ENCODE measurements at places on chromosomes 1 and 21. TPM values are rescaled to one million over a fixed set of nuclear protein-coding genes. Genes with fewer than 3 reads are reported as not detected.

GRCh38 chr1:165893507-165893906 is 66.1 kb downstream of the UCK2 start:
- DNase-seq = no peak

- no peak for DNase-seq
These were observed 115.7 kb upstream of the CACYBP start for GRCh38 chr1:174884038-174884437.

DNA sequence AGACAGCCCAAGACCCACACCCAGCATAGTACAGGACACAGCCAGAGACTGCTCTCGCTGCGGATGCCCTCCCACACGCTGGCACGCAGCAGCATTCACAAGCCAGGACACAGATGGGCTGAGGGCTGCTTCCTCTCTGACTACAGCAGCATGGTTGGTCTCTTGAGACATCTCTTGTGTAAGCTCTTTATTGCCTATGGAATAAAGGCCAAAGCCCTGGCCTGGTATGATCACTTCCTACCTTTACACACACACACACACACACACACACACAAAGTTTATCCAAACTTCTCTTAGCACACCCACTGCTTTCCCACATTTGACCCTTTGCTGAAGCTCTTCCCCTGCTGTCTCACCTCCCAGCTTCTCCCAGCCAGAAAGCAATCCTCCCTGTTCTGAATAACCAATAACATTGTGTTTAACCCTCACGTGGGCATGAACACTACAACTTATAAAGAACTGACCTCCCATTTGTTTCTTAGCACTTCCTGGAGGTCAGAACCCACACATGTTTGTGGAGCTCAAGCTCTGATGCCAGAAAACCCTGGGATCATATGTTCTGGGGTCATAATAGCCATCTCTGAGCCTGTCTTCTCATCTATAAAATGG is 1.2 kb upstream of the LUZP1 start:
- peak; percentile 55 for DNase-seq

GRCh38 chr1:30777904-30778153 is 20.3 kb upstream of the LAPTM5 start:
- DNase-seq = no peak

- DNase-seq = no peak
These were observed 13.5 kb downstream of the KCNC4 start for GRCh38 chr1:110223581-110223980.

- no peak for DNase-seq
These were observed 654 bp upstream of the ARHGEF2 start for GRCh38 chr1:155978973-155979429.

GRCh38 chr1:32470991-32471694 is 6.3 kb downstream of the ZBTB8B start:
- DNase-seq = no peak

GRCh38 chr1:71921935-71922559 is 360.3 kb downstream of the NEGR1 start:
- DNase-seq = peak; percentile 16

GRCh38 chr1:174988539-174988938 is 11.2 kb upstream of the CACYBP start:
- no peak for DNase-seq

DNA sequence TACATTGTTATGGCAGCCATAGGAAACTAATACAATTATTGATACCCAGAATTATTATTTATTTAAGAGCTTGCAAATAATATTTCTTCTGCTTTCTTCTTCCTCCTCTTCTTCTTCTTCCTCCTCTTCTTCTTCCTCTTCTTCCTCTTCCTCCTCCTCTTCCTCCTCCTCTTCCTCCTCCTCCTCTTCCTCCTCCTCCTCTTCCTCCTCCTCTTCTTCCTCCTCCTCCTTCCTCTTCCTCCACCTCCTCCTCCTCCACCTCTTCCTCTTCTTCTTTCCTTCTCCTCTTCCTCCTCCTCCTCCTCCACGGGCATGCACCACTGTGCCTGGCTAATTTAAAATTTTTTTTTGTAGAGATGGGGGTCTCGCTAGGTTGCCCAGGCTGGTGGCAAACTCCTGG is 95.6 kb upstream of the BCAR3 start:
- DNase-seq = no peak

AMY1B gene
- not detected for total RNA-seq

C4BPA gene
- total RNA-seq = 2.3 TPM

Data from mucosa of gallbladder (tissue), 1 donor.